ENCODE measurements at places on chromosomes 6 and 20.

GRCh38 chr6:68973066-68973465 lies 338.0 kb downstream of the ADGRB3 start:
- no peak for DNase-seq

GRCh38 chr20:59385480-59385879 lies 85.1 kb downstream of the EDN3 start:
- no peak for DNase-seq

DNA sequence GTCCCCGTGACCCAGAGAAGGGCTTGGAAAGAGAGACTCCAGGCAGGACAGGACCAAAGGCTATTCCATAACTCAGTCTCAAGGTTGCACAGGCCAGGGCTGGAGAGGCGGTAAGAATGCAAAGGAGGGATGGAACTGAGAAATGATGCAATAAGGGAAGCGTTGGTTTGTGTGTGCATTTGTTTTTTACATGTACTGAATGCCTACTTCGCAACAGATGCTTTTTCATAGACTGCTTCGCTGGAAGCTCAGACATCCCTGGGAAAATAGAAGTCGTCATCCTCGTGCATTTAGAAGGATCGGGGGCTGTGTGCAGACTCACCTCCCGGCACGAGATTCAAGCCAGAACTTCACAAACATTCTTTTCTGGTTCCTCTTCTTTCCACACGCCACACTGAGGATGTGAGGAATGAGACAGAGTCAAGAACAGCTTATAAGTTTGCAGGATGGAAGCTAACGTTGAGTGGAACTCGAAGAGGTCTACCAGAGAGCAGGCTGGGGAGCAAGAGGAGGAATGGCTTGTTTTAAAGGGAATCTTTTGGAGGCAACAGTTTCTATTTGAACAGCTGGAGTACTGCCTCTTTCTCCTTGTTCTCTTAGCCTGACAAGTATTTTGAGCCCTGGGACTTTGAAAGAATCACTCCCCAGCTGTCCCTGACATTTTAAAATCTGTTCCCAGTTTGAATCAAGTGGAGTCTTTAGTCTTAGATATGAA lies 19.3 kb upstream of the LY86 start:
- DNase-seq, result no peak

- no peak for DNase-seq
Measured at GRCh38 chr20:62486484-62486883, 10.7 kb upstream of the GATA5 start.

GRCh38 chr6:148925701-148926100 lies 178.9 kb downstream of the UST start:
- DNase-seq, result no peak

DNA sequence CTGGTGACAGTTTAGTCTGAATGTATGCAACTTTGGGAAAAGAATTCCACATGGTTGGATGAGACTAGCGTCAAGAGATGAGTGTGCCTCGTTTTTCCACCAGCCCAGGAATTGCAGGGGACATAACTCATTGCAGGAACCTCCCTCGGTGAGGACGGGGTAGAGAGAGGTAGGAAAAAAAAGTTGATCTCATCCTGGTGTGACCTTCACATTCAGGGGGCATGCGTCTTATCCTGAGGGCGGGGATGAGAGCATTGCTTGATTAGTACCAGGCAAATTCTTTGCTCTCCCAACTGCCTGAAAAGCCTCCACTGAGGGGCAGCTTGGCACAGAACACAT lies 11.8 kb downstream of the TLDC2 start:
- DNase-seq, result no peak

DNA sequence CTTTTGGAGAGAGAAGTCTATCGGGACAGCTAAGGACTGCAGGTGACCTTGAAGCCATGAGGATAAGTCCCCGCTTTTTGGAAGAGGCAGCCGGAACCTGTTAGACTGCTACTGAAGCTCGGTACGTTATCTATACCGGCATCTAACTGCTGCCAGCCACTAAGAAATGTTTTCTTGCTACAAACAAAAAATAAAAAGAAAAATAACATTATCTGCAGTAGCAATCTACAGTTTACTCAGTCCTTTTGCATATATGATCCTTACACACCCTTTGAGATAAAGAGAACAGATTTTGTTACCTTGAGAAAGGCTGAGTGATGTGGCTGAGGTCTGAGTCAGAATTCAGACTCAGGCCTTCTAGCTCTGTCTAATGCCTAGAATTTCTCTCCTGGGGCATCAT lies 314.6 kb downstream of the CDH26 start:
- no peak for DNase-seq

- DNase-seq, result no peak
Measured at GRCh38 chr20:16035576-16035975, 537.7 kb downstream of the KIF16B start.

DNA sequence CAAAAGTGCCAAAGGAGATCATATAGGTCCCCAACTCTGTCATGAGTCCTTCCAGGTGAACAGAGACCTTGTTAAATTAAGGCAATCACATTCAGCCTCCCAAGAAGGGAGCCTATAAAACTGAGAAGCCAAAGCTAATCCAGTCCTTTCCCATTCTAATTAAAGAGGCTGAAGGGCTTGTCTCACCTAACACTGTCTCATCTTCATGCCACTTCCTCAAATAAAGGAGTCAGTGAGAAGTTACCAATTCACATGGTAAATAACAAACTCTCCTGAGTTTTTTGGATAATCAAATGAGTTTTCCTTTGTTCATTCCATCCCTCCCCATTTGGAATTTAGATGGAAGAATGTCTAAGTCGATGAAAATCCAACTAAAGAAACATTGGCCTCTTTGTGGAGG lies 242.8 kb downstream of the UST start:
- no peak for DNase-seq

- no peak for DNase-seq
Measured at GRCh38 chr6:10300071-10300470, 114.8 kb downstream of the TFAP2A start.

DNA sequence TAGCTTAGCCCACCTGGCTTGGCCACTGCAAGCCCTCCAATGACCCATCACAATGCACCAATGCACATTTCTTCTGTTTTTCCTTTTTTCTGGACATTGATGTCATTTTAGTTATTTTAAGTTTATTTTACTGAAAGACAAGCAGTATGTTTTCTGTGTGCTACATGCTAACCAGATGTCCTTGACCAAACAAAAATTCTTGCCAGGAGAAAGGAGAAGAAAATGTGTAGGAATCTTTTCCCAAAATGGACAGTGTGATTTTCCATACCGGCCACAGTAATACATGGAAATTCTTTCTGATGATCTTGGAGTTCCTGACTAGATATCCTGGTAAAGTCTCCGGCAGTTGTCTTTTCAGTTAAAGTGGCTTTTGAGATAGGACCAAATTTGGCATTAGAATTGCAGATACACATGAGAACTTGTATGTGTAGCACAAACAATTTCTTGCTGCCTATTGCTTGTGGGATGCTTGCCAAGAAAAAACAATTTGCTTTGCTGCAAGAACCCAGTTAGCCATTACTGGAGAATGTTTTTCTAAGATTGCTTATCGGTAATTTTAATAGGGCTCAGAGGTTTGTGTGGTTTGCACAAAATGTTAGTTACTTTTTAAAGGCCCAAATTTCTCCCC lies 696.5 kb upstream of the CITED2 start:
- DNase-seq, result no peak

DNA sequence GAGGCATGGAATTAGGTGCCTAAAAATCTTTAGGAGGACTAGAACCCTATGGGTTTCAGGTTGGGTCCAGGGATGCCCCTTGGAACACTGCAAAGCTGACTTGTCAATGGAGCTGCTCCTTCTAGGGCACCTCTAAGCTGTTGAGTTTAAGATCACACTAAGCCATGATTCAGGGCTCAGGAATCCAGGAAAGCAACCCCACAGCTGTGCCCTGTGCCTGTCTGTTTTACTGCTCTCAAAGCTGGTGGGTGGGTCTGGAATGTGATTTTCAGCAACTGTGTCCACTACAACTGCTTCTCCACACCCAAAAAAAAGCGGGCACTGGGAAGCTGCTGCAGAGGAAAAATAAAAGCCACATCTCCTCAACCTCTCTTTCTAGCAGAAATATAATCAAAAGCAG lies 310.4 kb upstream of the MOCS1 start:
- no peak for DNase-seq

- DNase-seq, result no peak
Measured at GRCh38 chr6:36025932-36026327, 1.5 kb upstream of the SLC26A8 start.

DNA sequence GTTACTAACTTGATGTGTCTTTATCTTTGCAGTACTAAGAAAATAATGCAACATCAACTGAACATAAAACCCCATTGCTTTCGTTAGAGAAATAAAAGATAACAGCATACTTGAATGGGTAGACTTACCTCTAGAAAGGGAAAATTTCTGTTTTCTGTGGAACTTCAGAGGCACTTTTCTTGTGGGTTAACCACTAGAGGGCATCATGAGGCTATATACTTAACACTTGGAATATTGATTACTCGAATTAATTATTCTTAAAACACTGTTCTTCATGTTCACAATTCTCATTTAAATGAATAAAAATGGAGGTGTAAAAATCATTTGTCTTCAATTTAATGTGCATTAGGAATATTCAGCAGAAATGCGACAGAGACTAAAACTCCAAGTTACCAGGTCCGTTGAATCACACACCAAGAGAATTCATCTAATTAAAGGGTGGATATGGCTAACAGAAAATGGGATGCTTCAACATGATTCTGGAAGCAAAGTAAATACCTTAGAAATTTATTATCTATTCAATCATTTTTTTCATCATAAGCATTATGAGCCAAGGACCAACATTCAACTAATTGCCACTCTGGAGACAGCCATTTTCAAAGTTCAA lies 330.8 kb upstream of the PREP start:
- DNase-seq, result no peak

GRCh38 chr6:16406966-16407365 lies 168.6 kb downstream of the GMPR start:
- no peak for DNase-seq

GRCh38 chr20:25544734-25545133 lies 40.6 kb downstream of the NINL start:
- DNase-seq, result no peak

- DNase-seq, result no peak
Measured at GRCh38 chr6:31575952-31576685, 754 bp downstream of the TNF start.

GRCh38 chr6:113969888-113970804 lies 802 bp downstream of the HDAC2 start:
- DNase-seq, result peak; percentile 13

DNA sequence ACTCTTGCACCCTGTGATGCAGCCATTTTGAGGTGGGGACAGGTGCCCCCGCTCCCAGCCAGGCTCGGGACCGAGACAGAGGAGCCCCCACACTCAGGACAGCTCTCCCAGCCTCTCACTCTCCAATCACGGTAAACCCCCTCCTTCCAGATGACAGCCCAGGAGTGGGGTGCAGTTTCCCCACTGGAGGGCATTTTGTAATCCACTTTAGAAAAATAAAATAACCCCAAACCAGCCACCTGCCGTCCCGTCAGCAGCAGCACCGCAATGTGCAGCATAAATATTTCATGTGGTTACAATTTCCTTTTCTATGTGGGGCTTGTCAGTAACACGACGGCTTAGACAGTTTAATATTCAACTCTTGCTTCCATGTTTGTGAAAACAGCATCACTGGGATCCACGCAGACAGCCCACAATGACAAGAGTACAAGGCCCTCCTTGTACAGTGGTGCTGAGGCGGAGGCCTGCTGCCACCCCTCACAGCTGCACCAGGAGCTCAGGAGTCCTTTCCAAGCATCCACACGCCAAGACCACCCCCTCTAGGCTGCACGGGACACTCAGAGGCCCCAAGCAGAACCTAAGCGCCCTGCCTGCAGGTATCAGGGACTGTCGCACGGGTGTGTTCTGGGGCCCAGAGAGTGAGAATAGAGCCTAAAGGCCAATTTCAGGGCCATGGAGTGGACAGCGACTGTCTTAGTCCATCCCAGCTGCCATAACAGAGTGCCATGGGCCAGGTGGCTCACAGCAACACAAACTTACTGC lies 116.7 kb downstream of the JPH2 start:
- no peak for DNase-seq

DNA sequence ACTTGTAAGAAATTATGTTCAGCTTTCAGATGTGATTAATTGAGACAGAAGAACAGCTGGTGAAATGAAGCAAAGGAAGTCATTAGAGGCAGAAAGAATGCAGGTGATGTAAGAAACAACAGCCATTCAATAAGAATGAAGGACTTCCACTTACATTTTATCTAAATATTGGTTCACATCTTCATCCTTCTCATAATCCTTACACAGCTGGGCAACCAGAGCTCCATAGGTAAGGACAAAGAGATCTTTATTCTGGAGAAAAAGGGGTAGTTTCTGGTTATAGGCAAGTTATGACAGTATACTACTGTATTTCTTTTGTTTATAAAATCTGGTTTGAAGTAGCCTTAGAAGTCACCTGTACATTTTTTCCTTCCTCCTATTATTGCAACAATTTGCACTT lies 2.3 kb downstream of the TRAPPC3L start:
- DNase-seq, result no peak

DNA sequence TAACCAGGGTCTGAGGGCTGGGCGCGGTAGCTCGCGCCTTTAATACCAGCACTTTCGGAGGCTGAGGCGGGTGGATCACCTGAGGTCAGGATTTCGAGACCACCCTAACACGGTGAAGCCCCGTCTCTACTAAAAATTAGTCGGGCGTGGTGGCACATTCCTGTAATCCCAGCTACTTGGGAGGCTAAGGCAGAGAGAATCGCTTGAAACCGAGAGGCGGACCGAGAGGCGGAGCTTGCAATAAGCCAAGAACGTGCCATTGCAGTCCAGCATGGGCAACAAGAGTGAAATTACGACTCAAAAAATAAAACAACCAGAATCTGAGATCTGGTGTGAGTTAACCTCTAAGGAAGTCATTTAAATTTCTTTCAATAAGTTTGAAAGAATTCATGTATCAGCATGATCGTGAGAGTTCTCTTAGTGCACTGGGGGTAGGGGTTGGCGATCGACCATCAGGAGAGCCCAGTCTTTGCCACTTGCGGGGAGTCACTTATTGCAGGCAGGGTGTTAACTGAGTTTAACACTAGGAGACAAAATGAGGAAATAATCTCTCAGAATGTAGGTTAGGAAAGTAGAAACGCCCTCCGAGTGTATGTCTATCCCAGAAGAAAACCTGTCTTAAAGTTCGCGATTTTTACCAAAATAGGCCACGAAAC lies 206.5 kb upstream of the ZNF184 start:
- no peak for DNase-seq

DNA sequence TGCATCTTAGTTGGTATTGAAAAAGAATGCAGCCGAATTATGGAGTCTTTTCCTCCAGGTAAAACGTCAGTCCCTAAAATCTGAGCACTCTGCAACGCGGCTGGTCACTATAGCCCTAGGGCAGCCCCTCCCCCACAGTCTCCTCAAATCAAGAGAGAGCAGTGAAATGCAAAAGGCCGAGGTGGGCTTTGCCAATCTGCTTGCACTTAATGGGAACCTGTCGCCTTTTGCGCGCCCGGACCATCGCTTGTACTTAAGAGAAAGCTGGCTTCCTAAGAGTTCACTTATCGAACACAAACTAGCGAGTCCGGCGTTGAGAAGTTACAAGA lies 447 bp downstream of the MCM3 start:
- DNase-seq, result no peak
